NCI-H1048 (cell line): ENCODE measurements at places on chromosomes 6 and 20.

- no peak for DNase-seq
Measured at GRCh38 chr6:148448369-148449012, 105.9 kb downstream of the SASH1 start.

GRCh38 chr6:56949925-56950495 is 4.9 kb upstream of the BEND6 start:
- DNase-seq = no peak

- peak; percentile 41 for DNase-seq
Measured at GRCh38 chr6:79373880-79374279, 139.4 kb upstream of the HMGN3 start.

DNA sequence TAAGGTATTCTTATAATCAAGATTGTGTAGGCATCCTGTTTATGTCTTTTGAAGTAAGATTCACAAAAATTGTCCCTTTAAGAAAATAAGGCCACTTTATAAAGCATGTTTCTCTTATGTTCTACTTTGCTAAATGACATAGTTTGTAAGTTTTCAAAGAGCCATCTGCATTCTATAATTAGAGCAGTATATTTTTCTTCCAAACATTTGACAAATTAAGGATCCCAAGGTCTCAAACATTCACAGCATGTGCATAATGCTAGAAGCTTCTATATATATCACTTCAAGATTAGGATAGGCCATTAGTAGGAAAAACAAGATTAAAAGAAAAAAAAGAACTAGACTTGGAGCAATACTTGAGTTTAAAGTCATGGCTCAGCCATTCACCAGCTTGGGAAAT is 55.9 kb upstream of the DOK5 start:
- DNase-seq = no peak

DNA sequence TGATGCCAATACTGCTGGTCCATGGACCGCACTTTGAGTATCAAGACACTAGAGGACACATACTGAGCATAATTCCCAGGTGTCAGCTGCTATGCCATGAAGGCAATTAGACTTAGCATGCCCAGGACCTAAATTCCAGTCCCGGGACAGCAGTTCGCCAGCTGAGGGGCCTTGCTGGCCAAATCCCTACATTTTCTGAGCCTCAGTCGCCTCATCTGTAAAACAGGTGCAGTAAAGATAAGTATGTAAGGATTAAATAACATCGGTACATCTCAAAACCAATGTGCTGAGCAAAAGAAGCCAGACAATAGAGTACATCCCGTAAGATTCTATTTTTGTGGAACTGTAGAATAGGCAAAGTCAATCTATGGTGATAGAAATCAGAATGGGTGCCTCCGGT is 1.0 kb downstream of the BFSP1 start:
- no peak for DNase-seq

GRCh38 chr6:30206799-30207618 is 6.2 kb downstream of the TRIM26 start:
- DNase-seq = no peak

- DNase-seq = no peak
Measured at GRCh38 chr6:43171707-43172103, 636 bp downstream of the SRF start.

DNA sequence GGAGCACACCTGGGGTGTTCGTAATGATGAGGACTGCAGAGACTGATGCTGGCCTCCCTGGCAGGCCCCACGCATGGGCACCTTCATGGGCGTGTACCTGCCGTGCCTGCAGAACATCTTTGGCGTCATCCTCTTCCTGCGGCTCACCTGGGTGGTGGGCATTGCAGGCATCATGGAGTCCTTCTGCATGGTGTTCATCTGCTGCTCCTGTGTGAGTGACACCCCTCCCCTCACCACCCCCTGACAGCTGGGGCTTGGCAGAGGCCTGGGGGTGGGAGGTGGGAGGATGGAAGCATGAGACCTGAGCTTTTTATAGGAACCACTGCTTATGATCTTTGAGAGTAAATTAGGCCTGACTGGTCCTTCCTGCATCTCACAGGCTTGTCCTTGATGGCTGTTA is 6.7 kb downstream of the SLC12A5 start:
- no peak for DNase-seq

DNA sequence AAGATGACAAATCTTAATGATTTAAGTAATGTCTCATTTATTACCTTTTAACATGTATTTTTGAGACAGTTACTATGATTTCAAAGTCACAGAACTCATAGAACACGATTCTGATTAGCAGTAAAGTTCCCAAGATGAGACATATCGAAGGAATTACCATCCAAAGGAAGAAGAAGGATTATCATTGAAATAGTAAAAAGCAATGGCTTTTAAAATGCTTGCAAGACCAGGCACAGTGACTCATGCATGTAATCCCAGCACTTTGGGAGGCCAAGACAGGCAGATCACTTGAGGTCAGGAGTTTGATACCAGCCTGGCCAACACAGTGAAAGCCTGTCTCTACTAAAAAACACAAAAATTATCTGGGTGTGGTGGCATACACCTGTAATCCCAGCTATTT is 219.2 kb downstream of the KHDC1L start:
- DNase-seq = no peak

DNA sequence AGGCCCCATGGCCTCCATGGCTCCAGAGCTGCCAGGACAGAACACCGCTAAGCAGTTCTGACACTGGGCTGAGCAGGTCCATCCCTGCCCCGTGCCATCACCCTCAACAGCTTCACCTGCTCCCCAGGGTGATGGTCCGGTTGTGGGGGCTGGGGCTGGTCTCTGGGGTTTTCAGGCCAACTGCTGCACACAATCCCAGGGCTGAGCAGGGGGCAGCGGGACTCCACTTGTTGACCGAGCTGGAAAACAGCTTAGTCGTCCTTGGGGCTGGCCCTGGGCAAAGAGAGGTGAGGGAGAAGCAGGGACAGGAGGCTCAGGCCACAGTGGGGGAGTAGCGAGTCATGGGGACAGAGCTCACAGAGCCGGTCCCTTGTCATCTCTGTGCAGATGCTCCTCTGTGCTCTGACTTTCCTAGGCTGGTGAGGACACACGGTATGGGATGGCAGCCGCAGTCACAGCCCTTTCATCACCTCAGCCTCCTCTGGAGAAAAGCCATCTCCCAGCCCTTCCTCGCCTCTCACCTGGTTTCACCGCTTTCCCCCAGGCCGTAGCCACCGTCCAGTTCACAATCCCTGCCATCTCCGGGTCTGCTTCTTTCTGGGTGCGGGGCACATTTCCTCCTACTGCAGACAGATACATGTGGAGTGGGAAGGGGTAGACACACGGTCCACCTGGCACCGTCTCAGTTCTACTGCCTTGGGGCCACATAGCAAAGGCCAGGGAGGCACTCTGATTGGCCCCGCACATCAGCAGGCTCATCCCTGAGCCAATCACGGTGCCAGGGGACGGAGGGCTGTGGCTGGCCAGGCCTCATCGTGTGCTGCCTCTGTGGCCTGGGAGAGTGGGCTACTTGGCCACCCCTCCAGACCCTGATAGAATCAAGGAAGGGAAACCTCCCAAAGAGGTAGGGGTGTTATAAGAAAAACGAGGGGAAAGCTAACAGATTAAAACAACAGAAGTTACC is 19.1 kb downstream of the MDFI start:
- DNase-seq = no peak

- DNase-seq = no peak
Measured at GRCh38 chr20:33412484-33412838, 11.1 kb upstream of the CDK5RAP1 start.

DNA sequence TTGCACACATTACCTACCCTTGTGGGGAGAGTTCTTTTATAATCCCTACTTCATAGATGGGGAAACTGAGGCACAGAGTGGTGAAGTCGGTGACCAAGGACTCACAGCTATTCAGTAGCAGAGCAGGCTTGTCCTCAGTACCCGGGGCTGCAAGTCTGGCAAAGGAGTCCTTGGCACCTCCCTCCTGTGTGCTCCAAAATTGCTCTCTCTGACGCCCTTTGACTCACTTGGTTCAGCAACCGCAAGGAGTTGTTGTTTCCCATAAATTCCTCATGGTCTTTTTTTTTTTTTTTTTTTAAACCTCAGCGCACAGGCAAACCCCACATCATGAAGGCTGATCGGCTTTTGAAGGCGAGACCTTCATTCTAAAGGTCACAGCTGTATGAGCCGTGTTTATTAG is 143.2 kb downstream of the CEBPB start:
- no peak for DNase-seq

GRCh38 chr20:7189231-7189630 is 421.7 kb downstream of the BMP2 start:
- no peak for DNase-seq

DNA sequence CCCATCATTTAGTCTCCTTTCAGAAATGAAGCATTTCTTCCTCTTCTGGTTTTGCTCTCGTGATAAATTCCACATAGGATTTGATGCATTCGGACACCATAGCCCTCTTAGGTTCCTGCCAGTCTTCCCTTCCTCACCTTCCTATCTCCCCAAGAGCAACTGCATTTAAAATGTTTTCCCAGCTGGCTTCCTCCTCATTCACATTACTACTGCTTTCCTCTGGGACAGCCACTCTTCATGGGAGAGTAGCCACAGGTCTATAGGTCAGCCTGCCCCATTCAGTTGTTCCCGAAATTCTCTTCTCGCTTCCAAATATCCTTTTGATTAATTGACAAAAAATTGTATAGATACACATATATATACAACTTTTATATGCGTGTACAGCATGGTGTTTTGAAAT is 214.2 kb upstream of the PDE10A start:
- no peak for DNase-seq

DNA sequence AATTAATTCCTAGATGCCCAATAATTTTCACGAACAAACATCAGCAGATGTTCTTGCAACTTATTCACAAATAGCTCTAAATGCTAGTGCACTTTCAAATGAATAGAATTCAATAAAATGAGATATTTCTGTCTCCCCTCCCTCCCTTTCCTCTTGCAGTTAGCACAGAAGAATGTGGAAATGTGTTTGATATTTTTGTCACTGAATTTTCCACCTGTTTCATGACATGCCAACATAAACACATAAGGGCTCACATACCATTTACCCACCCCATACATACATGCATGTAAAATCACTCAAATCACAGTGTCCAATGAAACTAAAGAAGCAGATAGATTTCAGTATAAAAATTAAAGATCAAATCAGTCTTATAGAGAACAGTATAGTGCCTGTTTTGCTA is 746.9 kb upstream of the MARCKS start:
- no peak for DNase-seq

GRCh38 chr6:128919412-128920180 is 36.7 kb downstream of the LAMA2 start:
- no peak for DNase-seq

GRCh38 chr20:57580478-57581201 is 19.7 kb downstream of the PCK1 start:
- DNase-seq = no peak

DNA sequence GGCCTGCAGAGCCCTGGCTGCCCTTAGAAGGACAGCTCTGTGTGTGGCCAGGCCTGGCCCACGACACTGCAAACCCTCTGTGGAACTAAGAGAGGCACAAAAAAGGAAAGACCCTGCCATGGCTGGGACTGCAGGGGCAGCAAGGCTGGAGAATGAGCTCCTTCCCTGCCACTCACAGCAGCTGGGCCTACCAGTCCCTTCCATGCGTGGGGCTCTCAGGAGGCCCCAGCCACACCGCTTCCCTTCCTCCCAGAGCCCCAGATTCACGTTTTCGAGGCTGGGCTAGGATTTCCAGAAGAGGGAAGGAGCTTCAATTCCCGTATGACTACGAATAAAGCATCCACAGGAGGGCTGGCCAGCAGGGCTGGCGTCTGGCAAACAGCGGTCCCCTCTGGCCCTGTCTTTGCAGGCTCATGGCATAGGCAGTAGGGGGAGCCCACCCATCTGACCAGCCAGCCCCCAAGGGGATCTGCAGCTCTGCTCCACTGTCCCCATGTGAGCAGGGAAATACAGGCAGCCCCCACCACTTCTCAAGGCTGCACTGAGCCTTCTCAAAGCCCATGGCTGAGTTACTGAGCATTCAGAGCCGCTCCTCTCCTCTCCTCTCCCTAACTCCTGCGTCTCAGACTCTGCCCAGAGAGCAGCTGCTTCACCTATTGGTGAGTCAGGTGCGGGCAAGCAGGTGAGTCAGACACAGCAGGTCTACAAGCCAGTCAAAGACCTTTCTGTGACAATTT is 53.1 kb downstream of the NINL start:
- no peak for DNase-seq

GRCh38 chr6:15854826-15855710 is 192.2 kb upstream of the DTNBP1 start:
- no peak for DNase-seq

DNA sequence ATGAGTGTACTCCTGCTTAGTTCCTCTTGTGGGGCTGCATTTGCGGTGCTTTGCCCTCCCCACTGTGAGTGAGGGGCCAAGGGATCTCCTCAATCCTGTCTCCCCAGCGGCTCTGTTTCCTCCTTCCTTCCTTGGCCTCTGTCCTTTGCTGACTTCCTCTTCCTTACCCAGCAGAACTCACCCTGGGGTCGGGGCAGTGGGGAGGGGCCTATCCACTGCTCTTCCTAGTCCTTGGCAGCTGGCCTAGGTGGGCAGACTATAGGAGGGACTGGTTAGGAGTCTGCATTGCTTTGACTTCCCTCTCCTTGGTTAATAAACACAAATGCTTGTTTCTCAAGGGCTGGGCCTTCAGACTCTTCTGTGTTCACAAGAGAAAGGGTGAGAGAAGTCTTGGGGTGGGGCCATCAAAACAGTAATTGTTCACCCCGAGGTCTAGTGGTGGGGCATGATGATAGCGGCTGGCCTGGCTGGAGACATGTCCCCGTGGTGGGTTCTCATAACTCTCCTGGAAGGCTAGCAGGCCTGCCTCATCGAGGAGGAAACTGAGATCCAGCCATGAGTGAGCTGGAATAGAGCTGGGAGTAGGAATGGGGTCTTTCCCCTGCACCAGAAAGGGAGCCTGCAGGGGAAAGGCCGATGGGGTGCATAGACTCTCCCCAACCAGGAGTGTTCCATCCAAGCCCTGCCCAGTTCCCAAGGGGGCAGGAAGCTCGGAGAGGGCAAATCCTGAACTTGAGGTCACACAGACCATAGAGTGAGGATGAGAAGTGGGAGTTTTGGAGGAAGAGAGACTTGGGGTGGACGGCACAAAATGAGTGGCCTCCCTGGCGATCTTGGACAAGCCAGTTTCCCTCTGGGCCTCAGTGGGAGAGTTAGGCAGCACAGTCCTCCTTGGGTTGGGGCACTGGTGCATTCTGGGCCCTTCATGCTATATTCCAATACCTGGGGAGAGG is 12.7 kb downstream of the FAM110A start:
- no peak for DNase-seq

DNA sequence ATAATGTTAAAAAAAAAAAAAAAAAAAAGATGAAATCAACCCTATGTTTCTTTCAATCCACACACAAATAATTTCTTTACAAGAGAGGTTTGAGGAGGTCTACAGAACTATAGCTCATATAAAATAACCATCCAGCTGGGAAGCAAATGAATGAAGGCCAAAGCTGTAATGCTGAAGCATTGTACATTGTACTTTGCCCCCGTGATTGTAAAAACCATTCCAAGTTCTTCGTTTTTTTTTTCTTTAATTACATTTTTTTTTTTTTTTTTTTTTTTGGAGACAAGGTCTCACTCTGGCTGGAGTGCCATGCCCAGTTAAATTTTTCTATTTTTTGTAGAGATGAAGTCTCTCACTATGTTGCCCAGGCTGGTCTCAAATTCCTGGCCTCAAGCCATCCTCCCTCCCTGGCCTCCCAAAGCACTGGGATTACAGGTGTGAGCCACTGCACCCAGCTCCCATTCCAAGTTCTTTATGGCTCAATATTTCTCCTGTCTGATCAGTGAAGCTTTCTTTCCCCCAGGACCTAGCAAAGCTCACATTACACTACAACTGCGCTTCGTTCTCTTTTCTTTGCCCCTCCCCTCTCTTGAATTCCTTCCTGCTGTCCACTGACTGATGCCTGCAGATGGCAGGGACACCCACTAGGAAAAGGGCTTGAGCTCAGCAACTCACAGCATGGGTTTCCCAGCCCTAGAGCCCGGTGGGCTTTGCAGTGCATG is 53.0 kb upstream of the NOP56 start:
- DNase-seq = no peak
